ENCODE measurements at places on chromosomes 2 and 18. TPM values are rescaled to one million over a fixed set of nuclear protein-coding genes. Genes with fewer than 3 reads are reported as not detected.

FEV gene
- total RNA-seq = not detected

REG1B gene
- total RNA-seq = not detected

SIX3 gene
- not detected for total RNA-seq

DNAJC5G gene
- total RNA-seq = not detected

TFCP2L1 gene
- not detected for total RNA-seq

SF3B6 gene
- total RNA-seq = 101 TPM

RIT2 gene
- total RNA-seq = not detected

SH3RF3 gene
- 5.2 TPM for total RNA-seq

ARMC9 gene
- 15.1 TPM for total RNA-seq

TXNDC2 gene
- not detected for total RNA-seq

All from GM23248 (cell line).